ENCODE measurements at places on chromosomes 3 and 15. TPM values are rescaled to one million over a fixed set of nuclear protein-coding genes. Genes with fewer than 3 reads are reported as not detected.

C15orf62 gene
- polyA plus RNA-seq: not detected

ARHGEF3 gene
- polyA plus RNA-seq: 9.2 TPM

P2RY12 gene
- 0.34 TPM for polyA plus RNA-seq

BUB1B gene
- 23.9 TPM for polyA plus RNA-seq

PGBD4 gene
- 1.4 TPM for polyA plus RNA-seq

POLQ gene
- polyA plus RNA-seq: 4.1 TPM

IL12A gene
- polyA plus RNA-seq: 5.5 TPM

PLCH1 gene
- polyA plus RNA-seq: 0.03 TPM

FOXL2NB gene
- polyA plus RNA-seq: 0.03 TPM

SCAMP5 gene
- polyA plus RNA-seq: 0.93 TPM

LMAN1L gene
- not detected for polyA plus RNA-seq

TMEM108 gene
- polyA plus RNA-seq: 0.27 TPM

GRAMD2A gene
- polyA plus RNA-seq: 0.15 TPM

RLBP1 gene
- polyA plus RNA-seq: not detected

RBP2 gene
- not detected for polyA plus RNA-seq

CELSR3 gene
- 0.44 TPM for polyA plus RNA-seq

EEF1AKMT4 gene
- polyA plus RNA-seq: 2.3 TPM

CHST13 gene
- polyA plus RNA-seq: not detected

AADAC gene
- polyA plus RNA-seq: not detected

KNG1 gene
- polyA plus RNA-seq: not detected

PCYT1A gene
- polyA plus RNA-seq: 68.9 TPM

KLF13 gene
- polyA plus RNA-seq: 29.5 TPM

SLC35G2 gene
- 11.6 TPM for polyA plus RNA-seq

CFAP100 gene
- not detected for polyA plus RNA-seq

DPPA2 gene
- polyA plus RNA-seq: not detected

ATP13A5 gene
- polyA plus RNA-seq: not detected

ZDHHC23 gene
- 1.4 TPM for polyA plus RNA-seq

MBD4 gene
- polyA plus RNA-seq: 24.6 TPM

OR5K2 gene
- polyA plus RNA-seq: not detected

MME gene
- polyA plus RNA-seq: 89.3 TPM

CEMIP gene
- 1,190 TPM for polyA plus RNA-seq

GPR149 gene
- polyA plus RNA-seq: not detected
